ENCODE measurements at places on chromosomes 3 and 15.

GRCh38 chr3:10546820-10547263 lies 41.5 kb upstream of the ATP2B2 start:
- no peak for DNase-seq

DNA sequence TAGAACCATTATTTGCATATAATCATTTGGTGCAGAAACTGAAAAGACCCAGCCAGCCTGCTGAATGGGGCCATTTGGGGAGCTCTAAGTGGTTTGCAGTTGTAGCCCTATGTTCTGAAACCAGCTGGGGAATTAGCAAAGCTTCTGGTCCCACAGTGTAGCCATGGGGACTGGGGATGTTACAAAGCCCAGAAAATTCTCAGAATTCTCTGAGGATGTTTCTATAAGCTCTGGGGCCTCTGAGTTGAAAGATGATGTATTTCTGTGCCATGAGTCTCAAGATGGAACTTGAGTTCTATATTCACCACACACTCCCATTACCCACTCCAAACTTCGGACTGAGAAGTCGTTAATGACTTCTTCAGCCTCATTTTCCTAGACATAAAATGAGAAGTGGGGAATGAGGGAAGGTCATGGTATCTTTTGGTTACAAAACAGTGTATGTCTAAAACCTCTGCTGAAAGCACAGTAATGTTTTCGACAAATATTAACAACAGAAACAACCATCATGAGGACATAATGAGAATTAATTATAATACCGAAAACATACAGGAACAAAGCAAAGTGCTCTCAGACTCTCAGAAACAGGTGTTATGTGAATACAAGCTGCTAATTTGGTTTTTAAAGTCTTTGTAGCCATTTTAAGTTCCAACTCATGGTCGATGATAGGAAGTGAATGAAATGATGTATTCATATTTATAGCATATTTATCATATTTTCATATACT lies 89.4 kb downstream of the RFTN1 start:
- no peak for DNase-seq

DNA sequence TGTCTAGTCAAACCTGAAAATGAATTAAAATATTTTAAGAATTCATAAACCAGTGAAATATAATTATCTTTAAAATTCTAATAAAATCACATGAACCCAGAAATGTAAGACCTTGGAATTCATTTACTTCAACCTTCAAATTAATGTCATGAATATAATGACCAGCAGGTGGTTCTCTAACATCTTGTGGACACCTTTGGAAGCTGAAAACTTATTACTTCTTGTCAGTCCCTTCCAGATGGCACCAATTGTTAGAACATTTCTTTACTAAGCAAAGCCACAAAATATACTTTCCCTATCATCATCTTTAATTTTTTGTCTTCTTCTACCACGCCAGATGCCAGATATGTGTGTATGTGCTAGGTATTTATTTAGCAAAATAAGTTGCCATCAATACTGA lies 240.0 kb downstream of the MBNL1 start:
- no peak for DNase-seq

DNA sequence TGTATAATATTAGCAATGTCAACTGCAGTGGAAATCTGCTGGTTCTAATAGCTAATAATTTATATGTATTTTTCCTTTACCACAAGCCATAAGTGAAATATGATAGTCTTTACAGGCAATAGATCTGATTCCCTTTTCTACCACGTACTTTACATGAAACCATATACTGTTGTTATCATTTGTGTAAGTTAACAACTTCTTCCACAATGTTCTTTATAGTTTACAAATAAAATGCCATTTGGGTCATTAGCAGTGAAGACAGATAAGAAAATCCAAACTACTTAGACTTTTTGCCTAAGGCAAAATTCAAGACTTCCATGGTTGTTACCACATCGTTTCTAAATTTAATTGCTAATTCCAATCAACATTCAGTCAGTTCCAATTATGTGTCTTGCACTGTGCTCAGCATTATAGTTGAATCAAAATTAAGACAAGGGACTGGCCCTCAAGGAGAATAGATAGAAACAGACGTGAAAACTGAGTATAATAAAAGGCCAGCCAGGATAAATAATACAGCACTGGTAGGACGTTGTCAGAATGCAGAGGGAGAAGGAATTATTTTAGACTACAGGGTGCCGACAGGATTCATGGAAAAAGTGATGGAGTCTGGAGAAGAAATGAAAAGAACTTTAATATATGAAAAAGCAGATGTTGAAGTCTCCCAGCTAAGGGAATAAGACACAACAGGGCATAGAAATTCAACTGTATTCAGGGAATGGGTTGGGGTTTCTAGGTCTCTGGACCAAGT lies 249.8 kb downstream of the ALCAM start:
- no peak for DNase-seq

GRCh38 chr15:84570164-84570735 lies 30.6 kb upstream of the ZSCAN2 start:
- peak; percentile 66 for DNase-seq

GRCh38 chr3:172283841-172284357 lies 164.4 kb downstream of the GHSR start:
- peak; percentile 4 for DNase-seq

DNA sequence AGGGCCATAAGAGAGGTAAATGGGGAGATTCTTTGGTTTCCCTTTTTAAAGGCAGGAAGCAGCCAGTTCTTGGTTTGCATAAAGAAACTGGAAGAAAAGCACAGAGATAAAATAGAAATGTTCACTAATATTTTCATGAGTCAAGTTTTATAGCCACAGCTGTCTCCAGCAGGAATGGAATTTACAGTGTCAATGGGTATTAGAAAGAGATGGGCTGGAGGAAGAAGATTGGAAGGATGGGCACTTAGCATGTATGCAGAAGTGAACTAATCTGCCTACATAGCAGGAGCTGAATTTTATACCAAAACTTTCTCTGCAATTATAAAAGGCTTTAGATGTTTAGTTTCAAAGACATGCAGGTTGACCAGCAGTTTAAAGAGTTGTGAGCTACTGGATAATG lies 521.9 kb upstream of the GOLIM4 start:
- no peak for DNase-seq

DNA sequence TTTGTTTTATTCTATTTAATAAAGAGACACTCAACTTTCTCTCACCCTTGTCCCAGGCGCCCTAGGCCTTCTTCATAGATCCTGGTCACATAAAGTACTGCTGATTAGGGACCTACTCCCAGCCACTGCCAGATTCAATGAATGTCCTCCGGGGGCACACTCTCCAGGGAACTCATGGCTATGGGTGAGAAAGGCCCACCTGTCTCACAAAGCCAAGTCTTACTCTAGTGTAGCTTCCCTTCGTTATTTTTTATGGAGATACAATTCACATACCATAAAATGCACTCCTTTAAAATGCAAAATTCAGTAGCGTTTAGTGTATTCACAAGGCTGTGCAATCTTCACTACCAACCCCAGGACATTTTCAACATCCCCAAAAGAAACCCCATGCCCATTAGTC lies 87.8 kb downstream of the ADCY5 start:
- no peak for DNase-seq

- DNase-seq: peak; percentile 80
These were observed 1.6 kb downstream of the RFTN1 start for GRCh38 chr3:16511681-16512434.

DNA sequence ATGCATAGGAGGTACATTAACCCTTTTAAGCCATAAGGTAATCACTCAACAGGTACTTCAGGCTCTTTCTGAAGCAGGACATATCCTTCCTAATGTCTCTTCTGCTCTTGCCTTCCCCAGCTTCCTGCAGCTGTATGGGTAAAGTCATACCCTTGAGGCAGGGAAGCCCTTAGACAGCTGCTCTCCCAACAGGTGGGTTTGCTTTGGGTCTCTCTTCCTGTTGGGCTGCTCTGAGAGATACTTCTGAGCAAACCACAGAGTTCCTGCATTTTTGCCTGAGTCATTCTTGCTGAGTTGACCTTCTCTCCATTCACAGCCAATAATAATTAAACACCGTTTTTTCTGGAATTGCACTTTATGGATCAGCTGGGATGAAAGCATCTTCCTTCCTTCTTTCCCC lies 2.0 kb upstream of the TRAT1 start:
- no peak for DNase-seq

- no peak for DNase-seq
These were observed 439.2 kb upstream of the EPHA3 start for GRCh38 chr3:88668180-88668579.

- DNase-seq: no peak
These were observed 121.3 kb upstream of the TBL1XR1 start for GRCh38 chr3:177318559-177318958.

DNA sequence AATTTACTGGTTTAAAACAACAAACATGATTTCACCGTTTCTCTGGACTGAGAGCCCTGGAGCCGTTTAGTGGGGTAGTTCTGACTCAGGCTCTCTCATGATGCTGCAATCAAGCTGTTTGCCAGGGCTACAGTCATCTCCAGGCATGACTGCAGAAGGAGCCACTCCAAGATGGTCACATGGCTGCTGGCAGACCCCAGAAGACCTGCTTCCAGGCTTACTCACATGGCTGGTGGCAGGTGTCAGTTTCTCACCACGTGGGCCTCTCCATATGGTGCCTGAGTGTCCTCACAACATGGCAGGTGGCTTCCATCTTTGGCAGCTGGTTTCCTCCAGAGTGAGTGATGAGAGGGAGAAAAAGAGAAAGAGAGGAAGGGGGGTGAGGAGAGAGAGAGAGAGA lies 378.3 kb upstream of the RGMA start:
- DNase-seq: no peak

GRCh38 chr15:40114218-40114617 lies 5.5 kb upstream of the BMF start:
- DNase-seq: no peak

GRCh38 chr3:138186221-138186620 lies 880 bp upstream of the ARMC8 start:
- no peak for DNase-seq

DNA sequence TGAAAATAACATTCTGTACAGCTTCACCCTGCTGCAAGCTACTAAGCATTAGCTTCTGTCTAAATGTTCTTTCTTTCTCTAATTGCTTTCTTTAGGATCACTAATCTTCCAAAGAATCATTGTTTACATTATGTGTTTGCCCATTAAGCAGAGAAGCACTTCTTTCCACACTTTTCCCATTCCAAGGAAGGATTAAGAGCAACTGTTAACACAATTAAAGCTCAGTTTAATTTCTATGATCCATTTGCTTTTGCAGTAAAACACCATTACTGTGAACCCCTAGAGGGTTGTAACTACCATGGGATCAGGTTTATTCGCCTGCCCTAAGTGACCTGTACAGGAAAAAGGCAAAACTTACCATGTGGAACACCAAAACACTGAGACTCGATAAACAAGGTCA lies 125.8 kb upstream of the ZNF385D start:
- no peak for DNase-seq

- no peak for DNase-seq
These were observed 98.4 kb upstream of the BHLHE40 start for GRCh38 chr3:4880850-4881249.

DNA sequence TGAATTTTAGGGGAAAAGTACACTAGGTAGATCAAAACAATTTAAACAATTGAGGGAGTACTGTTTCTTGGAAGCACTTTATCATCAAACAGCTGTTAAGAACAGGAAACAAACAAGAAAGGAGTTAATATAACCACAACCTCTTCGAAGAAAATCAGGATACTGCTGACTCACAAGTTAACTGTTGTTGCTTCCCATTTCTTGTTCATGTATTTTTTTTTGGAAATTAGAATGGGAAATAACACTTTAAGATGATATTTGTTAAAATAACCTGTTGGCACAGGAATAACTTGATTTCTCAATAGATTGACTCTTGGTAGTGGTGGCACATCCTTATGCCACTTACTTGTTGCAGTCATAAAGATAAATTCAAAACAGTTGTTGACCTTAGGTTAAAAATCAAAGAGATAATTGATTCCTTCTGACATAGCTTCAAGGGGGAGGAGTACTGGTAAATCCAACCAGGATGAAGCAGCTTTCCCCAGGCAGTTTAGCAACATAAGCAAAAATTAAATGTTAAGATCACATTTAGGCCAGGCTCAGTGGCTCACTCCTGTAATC lies 3.3 kb downstream of the BNIP2 start:
- no peak for DNase-seq

GRCh38 chr3:134640378-134640777 lies 10.4 kb downstream of the KY start:
- no peak for DNase-seq

DNA sequence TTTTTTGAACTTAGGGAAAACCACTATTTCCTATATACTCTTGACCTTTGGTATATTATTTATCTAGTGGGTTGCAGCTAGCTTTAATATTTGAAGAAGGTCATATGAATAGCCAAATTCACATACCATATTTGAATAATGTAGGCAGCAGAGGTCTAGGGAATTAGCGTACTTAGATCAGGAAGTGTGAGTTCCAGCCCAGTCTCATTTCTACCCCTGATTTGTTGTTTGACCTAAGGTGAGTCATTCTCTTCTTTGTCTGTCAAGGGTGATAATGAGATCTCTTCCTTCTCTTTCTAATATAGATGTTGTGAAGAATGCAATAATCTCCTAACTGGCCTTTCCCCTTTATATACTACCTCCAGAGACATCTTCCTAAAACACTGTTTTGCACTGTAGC lies 36.6 kb upstream of the ZPLD1 start:
- no peak for DNase-seq

DNA sequence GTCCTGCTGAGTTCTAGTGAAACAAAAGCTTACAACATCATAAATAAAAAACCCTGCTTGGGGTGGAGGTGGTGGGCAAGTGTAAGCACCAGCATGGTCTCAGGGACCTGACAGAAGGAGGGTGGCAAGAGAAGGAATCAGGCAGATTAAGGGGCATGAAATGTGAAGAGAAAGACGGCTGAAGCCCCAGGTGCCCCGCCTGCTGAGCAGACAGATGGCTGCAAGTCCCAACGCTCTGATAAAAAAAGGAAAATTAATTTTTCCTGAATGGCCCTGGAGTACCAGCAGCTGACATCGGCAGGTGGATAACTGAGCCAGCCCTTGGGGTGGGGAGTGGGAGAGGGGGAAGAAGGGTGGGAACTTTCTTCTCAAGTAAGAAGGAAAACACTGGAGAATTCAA lies 137.9 kb downstream of the XXYLT1 start:
- no peak for DNase-seq

DNA sequence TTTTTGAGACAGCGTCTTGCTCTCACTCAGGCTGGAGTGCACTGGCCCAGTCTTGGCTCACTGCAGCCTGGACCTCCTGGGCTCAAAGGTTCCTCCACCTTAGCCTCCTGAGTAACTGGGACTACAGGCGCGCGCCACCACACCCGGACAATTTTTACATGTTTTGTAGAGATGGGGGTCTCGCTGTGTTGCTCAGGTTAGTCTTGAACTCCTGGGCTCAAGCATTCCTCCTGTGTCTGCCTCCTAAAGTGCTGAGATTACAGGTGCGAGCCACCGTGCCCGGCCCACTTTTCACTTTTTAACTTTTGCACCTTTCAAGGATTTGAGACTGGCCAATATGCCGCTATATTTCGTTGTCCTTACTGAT lies 750 bp upstream of the ITGB5 start:
- DNase-seq: no peak

All from KG1 (cell line).